Activated naive CD4-positive, alpha-beta T cell treated with anti-CD3 and anti-CD28 coated beads, Interleukin-2, amount 50 U/mL, for 72 hours (primary cell): ENCODE measurements at places on chromosomes 4 and X. TPM values are rescaled to one million over a fixed set of nuclear protein-coding genes. Genes with fewer than 3 reads are reported as not detected.

The CSAG3 gene
- total RNA-seq = not detected

- DNase-seq = no peak
These were observed 392.5 kb downstream of the BCOR start for GRCh38 chrX:39705290-39705689.

The PRRG3 gene
- total RNA-seq = not detected

DNA sequence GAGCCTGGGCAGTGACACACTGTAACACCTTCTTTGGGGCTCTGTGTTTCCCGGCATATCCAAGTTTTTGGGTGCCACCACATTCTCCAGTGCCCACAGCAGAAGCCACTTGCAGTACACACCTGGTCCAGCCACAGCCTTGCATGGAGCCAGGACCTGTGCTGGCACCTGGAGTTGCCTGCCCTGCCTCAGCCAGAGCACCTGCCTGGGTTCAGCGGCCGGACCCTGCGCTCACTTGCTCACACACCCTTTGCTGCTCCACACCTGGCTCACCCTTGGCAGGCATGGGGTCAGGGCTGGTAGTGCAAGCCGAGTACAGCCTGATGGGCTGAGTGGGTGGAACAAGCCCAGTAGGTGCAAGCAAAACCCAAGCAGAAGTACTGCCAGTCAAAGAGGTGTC, 1511.1 kb downstream of the TECRL start:
- no peak for DNase-seq

DNA sequence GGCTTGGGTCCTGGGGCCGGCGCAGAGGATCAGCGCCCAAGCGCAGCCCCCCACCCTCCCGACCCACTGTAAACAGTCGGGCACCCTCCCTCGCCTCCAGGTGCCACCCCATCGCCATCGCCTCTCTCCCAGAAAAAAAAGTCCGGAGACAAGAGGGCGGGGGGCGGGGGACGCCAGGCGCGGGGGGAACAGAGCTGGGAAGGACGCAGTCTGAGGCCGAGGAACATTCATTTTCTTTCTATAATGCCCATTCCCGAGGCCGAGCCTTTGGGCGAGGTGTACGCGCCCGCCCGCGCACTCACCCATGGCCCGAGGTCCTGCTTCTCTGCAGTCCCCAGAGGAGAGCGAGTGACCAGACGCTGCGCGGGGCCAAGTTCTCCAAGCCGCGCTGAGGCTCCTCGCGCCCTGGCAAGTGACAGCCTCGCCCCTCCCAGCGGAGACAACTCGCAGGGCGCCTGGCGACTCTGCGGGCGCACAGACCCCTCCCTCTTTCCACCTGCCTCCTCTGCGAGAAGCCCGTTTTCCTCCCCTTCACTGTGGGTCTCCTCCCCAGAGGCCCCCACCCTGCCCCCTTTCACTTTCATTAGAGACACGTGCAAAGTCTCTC, 63.5 kb upstream of the WDR17 start:
- DNase-seq = no peak

GRCh38 chrX:85516131-85516530, 136.7 kb upstream of the POF1B start:
- no peak for DNase-seq

DNA sequence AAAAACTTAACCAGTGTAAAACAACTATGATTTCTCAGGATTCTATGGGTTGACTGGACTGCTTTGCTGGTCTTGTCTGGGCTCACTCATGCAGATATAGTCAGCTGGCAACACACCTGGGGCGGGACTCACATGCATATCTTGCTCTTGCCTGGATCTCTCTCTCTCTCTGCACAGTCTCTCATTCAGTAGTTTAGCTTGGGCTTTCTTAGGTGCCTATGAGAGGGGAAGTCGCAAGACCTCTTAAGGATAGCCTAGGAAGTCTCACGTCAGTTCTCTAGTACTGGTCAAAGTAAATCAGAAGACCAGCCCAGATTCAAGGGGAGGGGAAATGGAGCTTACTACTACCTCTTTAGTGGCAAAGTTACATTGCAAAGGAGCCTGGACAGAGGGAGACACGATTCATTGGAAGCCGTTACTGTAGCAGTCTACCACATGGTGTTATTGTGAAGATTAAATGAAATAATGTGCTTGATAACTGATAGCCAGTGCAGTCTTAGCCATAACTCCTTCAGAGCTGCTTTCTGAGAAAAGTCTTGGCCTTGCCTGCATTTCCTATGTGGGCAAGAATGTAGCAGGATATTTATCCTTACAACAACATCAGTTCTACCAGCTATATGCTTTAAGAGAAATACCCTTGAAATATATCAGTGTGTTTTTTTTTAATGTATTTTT, 2.1 kb downstream of the COPS4 start:
- DNase-seq = no peak

The PNMA6F gene
- total RNA-seq = not detected

The CCNQ gene
- 13.0 TPM for total RNA-seq

- DNase-seq = no peak
These were observed 245.3 kb downstream of the HS3ST1 start for GRCh38 chr4:11183356-11183740.

The NAT8L gene
- total RNA-seq = 0.99 TPM

- no peak for DNase-seq
These were observed 35.0 kb upstream of the FHL1 start for GRCh38 chrX:136112286-136112685.

DNA sequence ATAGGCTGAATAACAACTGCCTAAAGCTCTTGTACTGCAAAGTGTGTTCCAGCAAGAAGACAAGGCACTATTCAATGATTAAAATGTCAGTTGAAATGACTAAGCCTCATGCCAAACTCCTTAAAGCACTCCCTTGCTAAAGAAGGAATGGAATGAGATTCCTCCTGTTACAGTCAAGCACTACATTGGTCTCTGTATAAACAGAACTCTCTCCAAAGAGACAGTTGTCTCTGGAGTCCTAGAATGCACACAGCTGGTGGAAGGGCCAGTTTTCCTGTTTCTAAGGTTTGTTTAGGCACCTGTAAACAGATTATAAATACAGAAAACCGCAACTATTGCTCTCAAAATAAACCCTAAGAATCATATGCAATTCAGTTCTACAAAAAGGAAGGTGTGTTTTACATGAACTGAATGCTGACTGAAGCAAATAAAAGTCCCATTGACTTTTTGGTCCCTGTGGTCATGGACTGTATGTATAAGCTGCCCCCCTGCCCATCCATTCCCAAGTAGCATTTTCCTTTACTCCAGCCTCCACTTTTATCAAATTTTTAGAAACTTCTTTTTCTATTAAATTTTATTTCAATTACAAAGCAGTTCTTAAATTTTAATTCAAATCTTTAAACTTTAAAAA, 47.0 kb downstream of the FAT1 start:
- no peak for DNase-seq

The SLC6A14 gene
- total RNA-seq = not detected

DNA sequence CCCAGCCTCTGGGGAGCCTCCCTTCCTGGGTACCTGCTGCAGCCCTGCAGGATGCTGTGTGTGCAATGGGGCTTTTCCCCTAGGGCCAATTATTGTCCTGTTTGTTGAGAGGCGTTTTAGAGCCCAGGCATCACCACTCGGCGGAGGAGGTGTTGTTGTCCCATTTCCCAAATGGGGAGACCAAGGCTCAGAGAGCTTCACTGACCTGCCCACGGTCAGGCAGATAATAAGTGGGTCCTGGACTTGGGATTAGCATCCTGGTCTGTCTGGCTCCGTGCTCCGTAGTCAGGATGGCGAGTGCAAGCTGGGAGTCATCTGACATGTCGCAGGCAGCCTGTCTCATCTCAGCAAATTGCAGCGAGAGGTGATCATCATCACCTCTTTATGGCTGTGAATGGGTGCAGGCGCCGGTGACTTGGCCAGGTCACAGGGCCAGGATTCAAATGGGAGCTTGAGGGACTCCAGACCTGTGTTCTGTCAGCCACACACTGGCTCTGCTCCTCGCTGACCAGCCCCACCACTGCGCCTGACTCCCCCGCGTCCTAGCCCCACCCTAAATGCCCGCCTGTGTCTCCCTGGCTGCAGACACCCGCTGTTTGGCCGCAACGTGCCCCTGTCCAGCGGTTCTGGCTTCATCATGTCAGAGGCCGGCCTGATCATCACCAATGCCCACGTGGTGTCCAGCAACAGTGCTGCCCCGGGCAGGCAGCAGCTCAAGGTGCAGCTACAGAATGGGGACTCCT, 16.6 kb downstream of the HTRA3 start:
- no peak for DNase-seq

DNA sequence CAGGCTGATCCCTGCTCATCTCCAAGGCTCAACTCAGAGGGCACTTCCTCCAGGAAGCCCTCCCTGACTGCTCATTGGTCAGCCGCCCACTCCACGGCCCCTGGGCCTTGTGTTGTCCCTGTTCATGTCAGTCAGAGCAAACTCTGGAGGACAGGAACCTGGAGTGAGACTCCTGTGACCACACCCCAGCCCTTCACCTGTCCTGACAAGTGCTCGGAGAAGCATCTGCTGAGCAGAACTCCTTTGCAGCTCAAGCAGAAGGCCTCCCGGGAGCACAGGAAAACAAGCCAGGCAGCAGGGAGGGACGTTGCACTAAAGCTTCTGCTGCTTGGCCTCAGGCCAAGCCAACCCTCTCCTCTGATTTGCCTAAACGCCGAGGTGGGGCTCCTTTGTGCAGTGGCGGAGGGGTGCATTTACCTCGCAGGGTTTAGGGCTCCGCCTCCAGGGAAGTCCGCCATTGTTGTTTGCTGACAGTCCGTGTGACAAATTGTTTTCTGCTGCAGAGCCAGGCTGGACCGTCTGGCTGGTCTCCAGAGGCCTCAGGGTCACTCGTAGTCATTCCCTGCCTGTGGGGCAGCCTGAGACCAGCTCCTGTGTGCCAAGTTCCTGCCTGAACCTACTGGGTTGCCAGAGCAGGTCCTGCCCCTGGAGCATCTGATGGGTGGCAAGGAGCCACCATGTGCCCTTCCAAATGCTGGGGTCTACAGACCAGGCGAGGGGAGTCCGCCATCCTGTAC, 61.8 kb downstream of the C4orf50 start:
- no peak for DNase-seq

GRCh38 chr4:88991746-88992145, 65.2 kb downstream of the FAM13A start:
- DNase-seq = no peak

The TKTL1 gene
- 0.56 TPM for total RNA-seq
